HFF-Myc (cell line): ENCODE measurements at places on chromosomes 3 and 15.

DNA sequence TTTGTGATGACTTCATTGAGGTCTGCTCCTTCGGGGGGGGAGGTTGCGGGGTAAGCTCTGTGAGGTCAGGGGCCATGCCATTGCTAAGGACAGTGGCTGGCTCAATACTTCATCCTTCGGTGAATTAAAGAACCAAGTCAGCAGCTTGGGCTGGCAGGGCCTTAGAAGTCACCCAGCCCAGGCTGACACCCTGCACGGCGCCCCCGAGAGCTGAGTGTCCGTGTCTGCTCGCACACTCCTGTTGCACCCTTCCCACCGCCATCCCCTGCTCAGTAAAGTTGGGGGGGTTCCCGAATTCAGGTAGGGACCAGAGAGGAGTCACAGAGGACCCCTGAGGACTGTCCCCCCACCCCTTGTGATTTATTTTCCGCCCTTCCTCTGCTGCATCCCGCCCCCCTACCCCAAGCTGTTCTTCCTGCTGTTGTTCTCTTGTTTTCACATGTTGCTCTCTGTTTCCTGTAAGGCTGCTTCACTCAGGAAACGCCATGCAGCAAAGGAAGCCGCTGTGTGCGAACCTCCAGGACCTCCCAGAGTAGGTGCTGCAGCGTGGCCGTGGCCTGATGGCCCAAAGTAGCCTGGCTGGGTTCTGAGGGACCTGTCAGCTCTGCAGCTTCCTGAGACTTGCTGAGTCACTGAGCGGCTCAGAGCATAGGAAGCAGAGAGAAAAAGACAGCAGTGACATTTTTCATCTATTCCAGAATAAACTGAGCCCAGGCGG, 14.4 kb downstream of the EFCC1 start:
- DNase-seq: no peak

GRCh38 chr3:2810723-2811122, 299.5 kb downstream of the IL5RA start:
- no peak for DNase-seq

- DNase-seq: no peak
Observed at GRCh38 chr3:45642731-45643152, 46.5 kb upstream of the SACM1L start.

- no peak for DNase-seq
Observed at GRCh38 chr15:68782589-68783161, 38.0 kb downstream of the ANP32A start.

DNA sequence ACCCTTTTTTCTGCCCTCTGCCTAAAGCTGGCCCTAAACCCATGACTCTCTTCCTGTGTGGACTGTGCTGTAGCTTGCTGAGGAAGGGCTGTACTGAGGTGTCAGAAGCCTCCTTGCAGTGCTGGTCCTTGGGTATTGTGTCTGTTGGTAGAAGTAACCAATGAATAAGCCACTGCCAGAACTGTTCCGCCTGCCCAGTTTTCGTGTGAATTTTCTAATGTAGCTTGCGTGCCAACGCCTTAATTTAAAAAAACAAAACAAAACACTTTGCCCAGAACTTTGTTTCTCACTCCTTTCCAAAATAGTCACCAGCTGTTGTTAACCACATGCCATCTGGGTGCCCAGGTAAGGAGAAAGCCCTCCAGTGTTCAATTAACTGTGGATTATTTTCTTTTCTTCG, 101.9 kb downstream of the KLHL25 start:
- no peak for DNase-seq

GRCh38 chr3:130529486-130530215, 12.7 kb downstream of the COL6A6 start:
- no peak for DNase-seq

DNA sequence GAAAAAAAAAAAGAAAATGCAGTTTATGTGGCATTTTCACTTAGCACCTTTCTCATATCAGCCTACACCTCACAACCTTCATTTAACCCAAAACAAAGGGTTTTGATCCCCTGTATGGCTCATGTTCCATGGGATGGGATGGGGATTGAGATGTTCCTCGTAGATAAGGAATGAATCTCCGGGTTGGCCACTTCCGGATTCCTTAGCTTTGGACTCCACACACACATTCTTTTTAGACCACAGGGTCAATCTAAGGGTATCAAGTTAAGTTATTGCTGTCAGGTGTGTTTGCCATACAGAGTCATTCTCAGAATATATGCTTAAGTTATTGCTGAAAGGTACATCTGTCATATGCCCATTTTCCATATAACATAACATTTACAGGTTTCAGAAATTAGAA, 301.4 kb upstream of the TGFBR2 start:
- no peak for DNase-seq

- no peak for DNase-seq
Observed at GRCh38 chr3:25727316-25727715, 55.9 kb downstream of the NGLY1 start.

- DNase-seq: no peak
Observed at GRCh38 chr3:140588558-140588957, 89.3 kb upstream of the TRIM42 start.

- no peak for DNase-seq
Observed at GRCh38 chr3:86801066-86801465, 189.9 kb downstream of the VGLL3 start.

GRCh38 chr3:43949594-43949993, 258.9 kb downstream of the ABHD5 start:
- no peak for DNase-seq
